ENCODE measurements at places on chromosomes 13 and 19. TPM values are rescaled to one million over a fixed set of nuclear protein-coding genes. Genes with fewer than 3 reads are reported as not detected.

DNA sequence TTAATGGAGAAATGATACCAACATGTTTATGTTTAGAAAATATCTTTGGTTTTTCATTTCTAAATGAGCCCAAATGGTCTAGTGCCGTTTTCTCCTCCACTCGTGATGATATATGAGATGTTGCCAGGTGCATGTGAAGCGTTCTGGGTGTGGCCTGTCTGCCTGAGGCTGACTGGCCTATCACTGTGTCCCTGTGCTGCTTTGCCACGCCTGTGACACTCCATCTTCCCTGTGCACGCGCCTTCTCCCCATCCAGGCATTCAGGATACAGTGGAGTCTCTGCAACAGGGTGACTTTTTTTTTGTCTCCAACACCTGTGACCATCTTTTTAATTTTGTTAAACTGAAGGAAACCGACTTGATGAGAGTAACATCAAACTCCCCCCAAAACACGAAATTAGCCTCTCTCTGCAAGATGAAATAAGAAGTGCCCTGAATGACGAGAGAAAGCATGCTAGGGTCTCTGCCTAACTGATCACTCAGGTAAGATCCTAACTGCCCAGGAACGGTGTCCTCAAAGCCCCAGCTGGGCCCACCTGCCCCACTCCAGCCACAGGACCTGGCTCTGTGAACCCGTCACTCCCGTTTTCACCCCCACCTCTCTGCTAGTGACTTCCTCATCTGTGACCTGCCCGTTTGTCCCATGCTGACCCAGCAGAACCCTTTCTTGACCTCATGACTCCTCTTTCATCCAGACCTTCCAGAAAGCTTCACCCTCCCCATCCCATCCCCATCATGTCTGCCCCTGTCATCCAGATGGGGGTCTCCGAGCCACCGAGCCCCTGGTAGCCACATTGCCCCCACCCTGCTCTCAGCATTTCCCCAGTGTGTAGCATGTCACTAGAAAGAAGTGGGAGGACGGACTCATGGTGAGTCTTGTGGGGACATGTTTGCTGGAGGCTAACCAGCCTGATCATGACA, 33.2 kb upstream of the TFDP1 start:
- no peak for DNase-seq

GRCh38 chr19:11373166-11373884, 1.1 kb upstream of the SWSAP1 start:
- DNase-seq, result peak; percentile 86

- no peak for DNase-seq
These were observed 40.0 kb upstream of the POU2F2 start for GRCh38 chr19:42172261-42172660.

DNA sequence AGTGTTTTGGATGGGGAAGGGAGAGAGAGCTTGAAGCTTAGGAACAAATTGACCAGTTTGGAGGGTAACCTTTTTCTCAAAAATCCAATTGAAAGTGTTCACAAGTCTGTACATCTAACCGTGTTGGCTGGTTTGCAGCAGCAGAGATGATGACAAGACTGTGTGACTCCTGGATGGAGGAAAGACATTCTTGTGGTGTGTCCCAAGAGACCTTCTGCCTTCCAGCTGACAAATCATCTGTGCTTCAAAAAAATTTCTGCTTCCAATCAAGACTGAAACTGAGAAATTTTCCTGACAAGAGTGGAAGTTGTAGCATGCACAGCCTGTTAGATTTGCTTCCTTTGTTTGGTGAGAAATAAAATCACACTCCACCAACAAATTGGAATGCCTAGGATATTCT, 56.2 kb downstream of the LACC1 start:
- no peak for DNase-seq

DNA sequence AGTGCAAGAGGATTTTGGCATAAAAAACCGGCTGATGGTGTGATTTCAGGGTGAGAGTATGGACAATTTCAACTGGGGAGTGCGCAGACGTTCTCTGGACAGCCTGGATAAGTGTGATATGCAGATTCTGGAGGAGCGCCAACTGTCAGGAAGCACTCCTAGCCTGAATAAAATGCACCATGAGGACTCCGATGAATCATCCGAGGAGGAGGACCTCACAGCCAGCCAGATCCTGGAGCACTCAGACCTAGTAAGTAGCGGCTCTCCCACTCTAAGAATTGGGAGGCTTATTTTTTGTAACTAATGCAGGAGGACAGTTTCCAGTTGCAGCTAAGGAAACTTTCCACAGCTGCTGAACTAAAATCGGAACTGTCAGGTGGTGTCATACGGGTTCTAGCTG, 53.6 kb downstream of the ZAR1L start:
- DNase-seq, result no peak

- peak; percentile 73 for DNase-seq
These were observed 519 bp downstream of the PTPRS start for GRCh38 chr19:5339950-5340636.

DNA sequence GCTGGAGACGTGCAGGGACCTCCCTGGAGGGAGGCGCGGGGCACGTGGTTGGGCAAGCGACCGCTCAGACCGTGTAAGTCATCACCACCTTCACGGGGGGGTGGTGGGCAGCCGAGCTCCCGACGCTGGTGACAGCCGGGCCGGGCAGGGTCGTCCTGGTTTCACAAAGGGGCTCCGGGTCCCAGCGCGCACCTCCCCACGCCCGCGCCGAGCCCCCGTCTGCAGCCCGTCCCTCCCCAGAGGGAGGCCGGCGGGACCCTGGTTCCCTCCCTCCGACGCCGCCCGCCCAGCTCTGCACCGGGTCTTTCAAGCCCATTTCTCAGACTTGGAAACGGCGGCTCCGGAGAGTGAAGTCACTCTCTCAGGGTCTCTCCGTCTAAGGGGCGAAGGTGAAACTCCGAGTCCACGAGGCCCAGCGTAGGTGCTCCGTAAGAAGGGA, 729 bp upstream of the ARID3A start:
- no peak for DNase-seq

DNA sequence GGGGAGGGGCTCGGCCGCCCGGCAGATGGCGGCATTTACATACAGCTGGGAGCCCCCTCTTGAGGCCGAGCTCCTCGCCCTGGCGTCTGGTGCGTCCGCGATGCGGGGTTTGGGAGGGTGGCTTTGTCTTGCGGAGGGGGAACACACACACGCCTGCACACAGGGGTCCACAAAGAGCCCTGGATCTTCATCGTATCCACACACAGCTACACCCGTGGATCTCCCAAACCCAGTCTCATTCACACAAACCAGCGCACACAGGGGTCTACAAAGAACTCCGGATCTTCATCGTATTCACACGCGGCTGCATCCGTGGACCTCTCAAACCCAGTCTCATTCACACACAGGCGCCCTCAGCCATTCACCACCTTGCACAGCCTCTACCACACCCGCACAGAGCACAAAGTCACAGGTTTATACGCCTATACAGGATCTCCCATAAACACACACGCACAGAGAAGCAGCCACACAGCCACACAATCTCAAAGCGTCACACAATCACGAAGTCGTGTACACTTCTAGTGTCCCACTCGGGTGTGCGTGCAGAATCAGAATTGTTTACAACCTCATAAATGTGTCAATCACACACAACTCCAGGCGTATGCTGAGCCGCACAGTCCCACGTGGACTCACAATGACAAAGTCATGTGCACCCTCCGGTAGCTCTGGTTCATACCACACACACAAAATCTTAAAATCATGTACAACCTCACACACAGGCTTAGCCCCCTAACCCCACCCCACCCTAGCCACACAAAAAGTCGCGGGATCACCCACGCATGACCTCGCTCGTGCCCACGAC, 550 bp upstream of the DLL3 start:
- peak; percentile 92 for DNase-seq

GRCh38 chr13:41156620-41157019, 24.0 kb upstream of the KBTBD6 start:
- DNase-seq, result no peak

GRCh38 chr19:42284591-42285341, 15.7 kb downstream of the CIC start:
- no peak for DNase-seq

Gene TBXA2R
- not detected for total RNA-seq

Gene ETV2
- total RNA-seq, result 1.3 TPM

Gene PEAK3
- total RNA-seq, result not detected

Gene FCAR
- total RNA-seq, result not detected

Gene DIAPH3
- total RNA-seq, result 2.6 TPM

Gene NALCN
- total RNA-seq, result 0.81 TPM

All from glutamatergic neuron (in vitro differentiated cells).